ENCODE measurements at places on chromosomes 2 and 18.

GRCh38 chr2:190344276-190344827 lies 963 bp downstream of the INPP1 start:
- DNase-seq, result no peak

DNA sequence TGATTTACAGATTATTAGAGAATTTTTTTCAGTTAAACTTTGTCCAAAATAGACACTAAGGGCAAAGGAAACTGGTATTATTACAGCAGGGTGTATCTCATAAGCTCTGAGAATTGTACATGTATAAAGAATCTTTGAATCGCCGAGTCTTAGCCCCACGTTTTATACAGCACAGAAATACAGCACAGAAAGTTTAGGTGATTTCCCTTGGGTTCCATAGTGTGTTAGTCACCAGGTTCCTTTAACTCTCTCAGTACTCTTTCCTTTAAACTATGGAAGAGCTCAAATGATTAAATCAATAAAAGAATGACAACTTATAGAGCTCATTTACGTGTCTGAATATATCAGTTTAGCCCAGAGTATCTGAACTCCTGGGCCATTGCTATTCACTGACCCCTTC lies 256.8 kb downstream of the NEDD4L start:
- no peak for DNase-seq

DNA sequence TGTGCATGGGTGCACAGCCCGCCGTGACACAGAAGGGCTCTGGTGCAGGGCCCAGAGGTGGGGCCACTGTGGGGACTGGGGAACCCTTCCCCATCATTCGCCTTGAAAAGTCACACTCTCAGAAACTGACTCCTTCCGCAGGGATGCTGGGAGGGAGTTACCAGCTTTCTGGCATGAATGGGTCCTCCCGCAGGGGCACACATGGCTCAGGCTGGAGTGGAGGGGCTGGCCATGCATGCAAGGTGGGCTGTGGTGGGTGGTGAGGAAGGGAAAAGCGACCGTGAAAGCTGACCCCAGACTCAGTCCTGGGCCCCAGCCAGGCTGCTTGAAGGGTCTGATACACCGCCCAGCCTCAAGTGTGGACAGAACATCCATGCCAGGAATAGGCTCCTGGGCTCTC lies 201.1 kb downstream of the TNS1 start:
- DNase-seq, result no peak

DNA sequence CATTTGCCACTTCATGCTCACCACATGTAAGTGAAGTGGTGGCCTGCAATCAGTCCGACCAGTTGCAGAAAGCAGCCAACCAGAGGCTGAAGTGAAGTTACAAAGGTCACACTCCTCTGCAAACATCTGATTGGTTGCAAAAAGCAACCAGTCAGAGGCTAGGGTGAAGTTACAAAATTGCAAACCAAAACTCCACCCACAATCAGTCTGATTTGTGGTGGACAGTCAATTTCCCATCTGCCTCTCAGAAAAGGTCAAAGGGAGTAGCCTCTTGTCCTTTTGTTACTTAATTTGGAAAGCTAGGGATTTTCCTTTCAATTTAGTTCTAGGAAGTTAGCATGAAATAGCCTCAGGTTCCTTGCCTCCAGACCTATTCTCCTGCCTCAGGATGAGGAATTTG lies 185.0 kb downstream of the UXS1 start:
- no peak for DNase-seq

- DNase-seq, result no peak
Measured at GRCh38 chr2:152815634-152816257, 97.3 kb downstream of the ARL6IP6 start.

DNA sequence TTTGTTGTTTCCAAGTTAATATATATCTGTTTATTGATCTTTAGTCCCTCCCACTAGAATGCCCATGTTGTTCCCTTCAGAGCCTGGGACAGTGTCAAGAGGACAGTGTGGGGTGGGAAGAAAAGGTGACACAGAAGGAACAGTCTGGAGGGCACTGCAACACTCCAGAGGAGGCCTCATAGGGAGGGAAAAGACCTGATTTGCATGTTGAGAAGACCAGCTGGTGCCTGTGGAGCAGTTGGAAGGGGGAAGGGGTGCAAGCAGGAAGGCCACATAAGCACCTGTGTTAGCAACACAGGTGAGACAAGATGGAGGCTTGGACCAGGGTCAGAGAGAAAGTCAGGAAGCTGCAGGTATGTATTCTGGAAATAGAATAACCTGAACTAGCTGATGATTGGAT lies 48.1 kb upstream of the FHOD3 start:
- no peak for DNase-seq

- DNase-seq, result no peak
Measured at GRCh38 chr2:100840519-100840918, 20.6 kb downstream of the NPAS2 start.

GRCh38 chr2:241656190-241656741 lies 18.8 kb downstream of the ATG4B start:
- no peak for DNase-seq

DNA sequence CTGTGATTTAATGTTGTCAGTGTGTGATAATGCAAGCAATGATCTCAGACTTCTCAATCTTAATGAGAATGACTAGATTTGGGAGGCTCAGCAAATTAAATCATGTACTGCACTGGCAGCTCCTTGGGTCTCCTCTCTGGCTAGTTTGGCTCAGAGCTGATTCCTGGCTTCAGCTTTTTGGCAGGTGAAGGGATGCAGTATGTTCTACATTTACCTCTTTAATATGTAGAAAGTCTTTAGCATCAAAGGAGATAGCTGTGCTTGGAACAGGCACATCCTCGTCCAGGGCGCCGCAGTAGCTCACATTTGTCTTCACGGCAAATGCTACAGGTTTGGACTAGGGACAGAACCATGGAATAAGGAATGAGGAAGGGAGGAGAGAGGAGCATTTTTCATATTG lies 52.4 kb upstream of the ARL5A start:
- no peak for DNase-seq

DNA sequence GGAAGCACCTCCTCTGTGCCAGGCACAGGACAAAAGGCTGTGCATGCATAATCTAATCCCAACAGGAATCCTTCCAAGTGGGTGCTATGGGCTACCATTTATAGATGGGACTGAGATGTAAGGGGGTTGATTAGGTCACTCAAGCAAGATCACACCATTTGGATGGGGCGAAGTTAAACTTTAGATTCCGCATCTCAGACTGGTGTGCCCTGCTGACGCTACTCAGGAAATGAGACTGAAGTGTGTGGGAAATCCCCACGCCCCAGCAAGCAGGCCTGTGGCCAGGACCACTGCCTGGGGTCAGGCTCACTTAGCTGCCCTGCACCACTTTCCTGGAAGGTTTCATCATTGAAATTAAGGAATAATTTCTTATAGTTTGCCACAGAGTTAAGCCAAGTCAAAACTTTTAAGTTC lies 70.5 kb upstream of the PPP1CB start:
- peak; percentile 49 for DNase-seq

DNA sequence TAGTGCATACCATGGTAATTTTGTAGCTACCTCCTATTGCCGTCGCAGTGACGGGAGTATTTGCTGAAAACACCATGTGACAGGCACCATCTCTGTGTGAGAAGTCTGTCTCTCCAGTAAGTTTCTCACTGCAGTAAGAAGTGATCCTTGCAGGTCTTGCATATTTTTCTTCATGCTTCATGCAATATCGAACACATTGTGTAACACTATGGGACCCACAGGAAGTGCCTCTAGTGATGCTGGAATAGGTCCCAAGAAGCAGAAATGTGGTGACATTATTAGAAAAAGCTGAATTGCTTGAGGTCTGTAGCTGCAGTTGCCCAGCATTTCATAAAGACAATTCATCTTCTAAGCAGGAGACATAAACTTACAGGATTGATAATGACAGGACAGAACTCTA lies 167.6 kb downstream of the DCDC2C start:
- no peak for DNase-seq

DNA sequence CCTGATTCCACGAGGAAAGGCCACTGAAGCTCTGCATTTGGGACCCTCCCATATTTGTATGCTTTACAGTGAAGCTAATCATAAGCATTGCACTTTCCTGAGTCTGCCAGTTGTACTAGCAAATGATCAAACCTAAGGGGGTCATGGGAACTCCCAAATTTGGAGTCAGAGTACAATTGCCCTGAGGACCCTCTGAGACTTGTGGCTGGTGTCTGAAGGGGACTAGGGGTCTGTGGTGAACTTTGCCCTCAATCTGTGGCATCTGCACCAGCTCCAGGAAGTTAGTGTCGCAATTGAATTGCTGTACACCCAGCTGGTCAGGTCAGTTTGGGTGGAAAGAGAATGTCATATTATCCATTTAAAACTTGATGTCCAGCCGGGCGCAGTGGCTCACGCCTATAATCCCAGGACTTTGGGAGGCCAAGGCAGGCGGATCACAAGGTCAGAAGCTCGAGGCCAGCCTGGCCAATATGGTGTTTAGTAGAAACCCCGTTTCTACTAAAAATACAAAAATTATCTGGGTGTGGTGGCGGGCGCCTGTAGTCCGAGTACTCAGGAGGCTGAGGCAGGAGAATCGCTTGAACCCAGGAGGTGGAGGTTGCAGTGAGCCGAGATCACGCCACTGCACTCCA lies 18.1 kb downstream of the SOWAHC start:
- DNase-seq, result no peak

- DNase-seq, result no peak
Measured at GRCh38 chr18:79520478-79521390, 125.0 kb downstream of the NFATC1 start.

DNA sequence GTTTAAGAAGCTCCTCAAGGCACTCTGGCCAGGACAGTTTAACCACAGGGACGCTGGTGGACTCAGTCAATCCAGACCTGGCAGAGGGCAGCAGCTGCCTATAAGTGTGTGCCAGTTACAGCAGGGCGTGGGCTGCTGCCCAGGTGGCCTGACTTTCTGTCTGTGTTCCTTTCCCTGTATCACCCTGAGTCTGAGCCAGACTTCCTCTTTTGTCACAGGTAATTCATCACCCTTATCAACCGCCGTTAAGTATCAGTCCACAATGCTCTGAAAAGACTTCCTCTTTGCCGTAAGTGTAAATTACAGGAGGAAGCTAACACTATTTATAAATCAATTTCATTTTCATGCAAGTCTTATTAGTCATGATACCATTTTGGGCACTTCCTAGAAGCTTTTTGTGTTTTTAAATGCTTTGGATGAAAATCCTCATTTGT lies 7.0 kb downstream of the LPIN1 start:
- DNase-seq, result peak; percentile 37

DNA sequence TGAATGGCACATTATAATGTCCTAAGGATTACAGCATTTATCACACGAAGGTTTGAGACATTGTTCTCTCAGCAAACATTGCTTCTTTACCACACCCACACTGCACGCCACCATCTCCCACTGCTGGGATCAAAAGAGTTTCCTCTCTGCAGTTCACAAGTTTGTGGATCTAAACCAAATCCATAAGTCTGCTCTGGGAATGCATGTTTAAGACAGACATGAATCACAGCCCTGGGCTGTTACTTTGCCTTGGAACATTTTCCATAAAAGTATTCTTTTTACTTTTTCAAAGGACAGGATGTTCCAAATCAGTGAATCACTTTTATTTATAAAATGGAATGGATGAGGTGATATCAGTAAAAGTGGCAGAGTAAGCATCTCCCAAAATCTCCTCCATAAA lies 36.1 kb downstream of the STPG4 start:
- no peak for DNase-seq

DNA sequence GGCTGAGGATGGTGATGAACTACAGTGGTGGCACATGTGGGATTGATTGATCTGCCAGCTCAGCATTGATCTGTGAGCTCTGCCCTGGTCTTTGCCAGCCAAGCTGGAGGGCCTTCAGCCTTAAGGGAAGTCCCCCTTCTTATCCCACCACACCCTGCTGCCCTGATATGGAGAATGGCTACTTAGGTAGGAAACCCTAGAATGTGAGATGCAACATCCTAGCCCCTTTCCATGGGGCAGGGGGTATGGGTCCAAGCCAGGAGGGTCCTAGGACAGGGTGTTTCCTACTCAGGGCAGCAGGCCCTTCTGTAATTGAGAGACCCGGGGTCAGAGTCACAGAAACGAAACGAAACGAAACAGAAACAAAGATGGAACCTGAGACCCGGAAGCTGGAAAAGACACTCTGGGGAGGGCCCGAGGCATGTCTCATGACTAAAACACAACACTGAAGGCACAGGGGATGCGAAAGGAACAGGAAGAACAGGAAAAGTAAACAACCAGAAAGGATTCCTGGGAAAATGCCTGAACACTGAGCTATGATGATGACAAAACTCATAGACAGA lies 16.9 kb upstream of the SULT1C2 start:
- no peak for DNase-seq

- DNase-seq, result no peak
Measured at GRCh38 chr2:216572582-216573578, 60.3 kb upstream of the IGFBP2 start.

- no peak for DNase-seq
Measured at GRCh38 chr2:119859528-119859927, 99.8 kb downstream of the PTPN4 start.

DNA sequence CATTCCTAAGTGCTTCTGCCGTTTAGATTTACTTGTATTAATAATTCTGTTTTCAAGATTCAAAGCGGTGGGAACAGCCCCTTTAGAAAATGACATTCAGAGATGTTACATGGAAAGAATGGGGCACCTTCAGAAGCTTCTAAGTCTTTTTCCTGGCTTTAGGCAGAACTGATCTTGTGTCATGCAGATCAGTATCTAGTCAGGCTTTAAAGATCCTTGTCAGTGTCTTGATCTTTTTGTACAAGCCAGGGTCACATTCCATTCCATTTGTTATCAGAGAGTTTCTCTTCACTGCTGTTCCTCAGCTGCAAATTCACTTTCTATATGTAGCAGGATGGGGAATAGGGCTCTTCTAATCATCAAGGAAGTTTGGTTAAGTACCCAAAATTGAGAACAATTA lies 275.3 kb downstream of the DCC start:
- DNase-seq, result no peak

GRCh38 chr2:221153226-221153625 lies 418.9 kb downstream of the EPHA4 start:
- no peak for DNase-seq

GRCh38 chr18:11821643-11822237 lies 29.5 kb upstream of the CHMP1B start:
- DNase-seq, result no peak

DNA sequence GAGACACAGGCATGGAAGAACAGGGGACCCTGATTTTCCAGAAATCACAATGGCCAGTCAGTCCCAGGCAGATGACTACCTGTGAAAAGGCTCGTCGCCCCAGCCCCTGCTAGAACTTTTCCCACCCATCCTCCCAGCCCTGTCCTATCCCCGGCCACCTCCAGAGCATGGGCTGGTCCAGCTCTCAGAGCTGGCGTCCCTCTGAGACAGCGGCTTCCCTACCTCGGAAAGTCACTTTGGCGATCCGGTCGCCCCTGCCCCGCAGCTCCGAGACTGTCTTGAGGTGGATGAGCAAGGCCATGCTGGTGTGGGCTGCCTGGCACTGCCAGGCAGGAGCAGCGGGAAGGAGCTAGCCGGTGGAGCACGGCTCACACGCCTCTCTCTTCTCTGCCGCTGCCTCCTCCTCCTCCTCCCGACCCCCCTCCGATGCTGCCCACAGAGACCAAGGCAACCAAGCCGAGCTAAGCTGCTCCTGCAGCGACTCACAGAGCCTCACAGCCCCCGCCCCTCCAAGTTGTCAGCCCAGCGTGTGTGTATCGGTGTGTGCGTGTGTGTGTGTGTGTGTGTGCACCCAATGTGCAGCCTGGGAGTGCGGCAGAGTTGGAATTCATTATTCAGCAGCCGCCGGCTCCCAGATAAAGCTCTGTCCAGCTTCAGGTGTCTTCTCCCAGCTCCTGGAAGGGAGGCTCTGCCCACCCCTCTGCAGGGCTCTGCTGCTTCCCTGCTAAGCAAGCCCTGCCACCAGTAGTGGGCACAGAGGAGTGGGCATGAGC lies 80.5 kb upstream of the OTOF start:
- no peak for DNase-seq

Measured in activated CD4-positive, alpha-beta T cell treated with anti-CD3 and anti-CD28 coated beads, Interleukin-2, amount 50 U/mL, for 1 hour (primary cell).